GF-D8 (cell line): ENCODE measurements at places on chromosomes 7 and 10.

- no peak for DNase-seq
Observed at GRCh38 chr7:132604121-132604520, 27.9 kb upstream of the PLXNA4 start.

DNA sequence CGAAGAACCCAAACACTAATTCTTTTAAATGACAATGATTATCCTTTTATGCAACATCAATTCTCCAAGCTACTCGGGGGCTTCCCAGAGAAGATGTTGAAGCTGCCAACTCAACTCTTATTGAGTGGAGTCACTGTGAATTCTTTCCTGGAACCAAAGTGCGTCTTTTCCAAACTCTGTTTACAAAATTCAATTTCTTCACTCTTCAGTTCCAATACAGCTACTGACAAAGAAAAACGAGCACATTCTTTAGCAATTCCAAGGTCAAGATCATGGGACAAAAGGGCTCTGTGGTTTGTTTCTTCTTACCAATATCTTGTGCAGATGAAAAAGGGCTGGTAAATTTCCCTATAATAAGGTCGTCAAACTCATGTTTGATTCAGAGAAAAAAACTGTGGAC, 74.2 kb downstream of the FAS start:
- no peak for DNase-seq

- no peak for DNase-seq
Observed at GRCh38 chr10:34698979-34699378, 116.1 kb downstream of the PARD3 start.

DNA sequence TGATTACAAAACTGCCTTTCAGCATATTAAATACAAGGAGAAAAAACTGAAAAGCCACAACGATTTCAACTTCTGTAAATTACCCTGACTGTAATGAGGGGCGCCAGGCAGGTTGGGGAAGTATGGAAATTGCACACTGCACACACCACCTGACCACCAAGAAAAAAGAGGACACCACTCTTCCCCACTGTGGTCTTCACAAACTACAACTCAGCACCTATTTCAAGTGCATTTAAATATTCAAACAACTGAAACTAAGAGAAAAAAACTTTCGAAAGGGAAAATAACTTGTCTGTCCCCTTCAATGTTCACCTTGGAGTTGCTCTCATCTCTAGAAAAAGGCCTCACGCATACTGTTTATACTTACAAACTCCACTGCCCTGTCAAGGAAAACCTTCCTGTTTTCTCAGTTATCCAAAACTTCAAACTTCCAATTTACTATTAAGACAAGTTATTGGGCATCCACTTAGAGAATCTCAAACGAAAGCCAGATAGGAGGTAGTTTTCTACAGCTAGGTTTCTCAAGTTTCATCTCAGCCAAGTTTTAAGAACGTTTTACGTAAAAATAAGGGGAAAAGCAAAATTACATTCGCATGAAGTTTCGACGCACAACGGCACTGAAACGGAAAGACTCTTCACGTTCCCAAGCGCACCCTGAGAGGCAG, 1.4 kb downstream of the LARP4B start:
- DNase-seq, result peak; percentile 77

DNA sequence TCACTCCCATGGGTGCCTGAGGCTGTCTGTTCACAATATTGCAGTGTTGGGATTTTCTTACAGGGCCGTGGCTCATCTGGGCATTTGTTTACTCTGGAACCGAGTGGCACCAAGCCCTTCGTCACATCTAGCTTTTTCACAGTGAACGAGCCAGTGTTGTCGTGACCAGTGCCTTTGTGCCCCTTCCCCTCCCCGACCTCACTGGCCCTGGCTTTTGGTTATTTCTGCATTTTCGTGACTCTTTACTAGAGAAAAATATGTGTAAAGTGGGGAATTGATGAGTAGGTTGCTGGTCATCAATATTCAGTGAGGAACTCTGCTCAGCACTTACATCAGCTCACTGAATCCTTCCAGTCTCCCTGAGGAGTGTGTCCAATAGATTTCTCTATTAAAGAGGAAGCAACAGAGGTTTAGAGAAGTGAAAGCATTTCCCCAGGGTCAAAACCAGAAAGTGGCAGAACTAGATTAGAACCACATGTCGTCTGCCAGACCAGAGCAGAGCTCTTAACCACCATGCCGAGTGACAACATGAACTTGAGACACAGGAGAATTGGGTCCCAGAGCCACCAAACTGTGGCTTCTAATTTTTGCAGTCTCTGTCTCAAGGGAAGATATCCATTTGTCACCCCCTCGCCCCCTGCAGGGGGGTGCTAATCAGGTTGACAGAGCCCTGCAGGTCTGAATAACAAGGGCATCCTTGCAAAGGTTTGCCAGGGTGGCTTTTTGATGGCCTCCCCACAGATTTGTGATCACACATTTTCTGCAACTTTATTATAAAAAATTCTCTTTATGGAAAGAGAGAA, 125.3 kb downstream of the CHN2 start:
- DNase-seq, result no peak

- DNase-seq, result no peak
Observed at GRCh38 chr10:80429521-80429973, 21.2 kb downstream of the PRXL2A start.

DNA sequence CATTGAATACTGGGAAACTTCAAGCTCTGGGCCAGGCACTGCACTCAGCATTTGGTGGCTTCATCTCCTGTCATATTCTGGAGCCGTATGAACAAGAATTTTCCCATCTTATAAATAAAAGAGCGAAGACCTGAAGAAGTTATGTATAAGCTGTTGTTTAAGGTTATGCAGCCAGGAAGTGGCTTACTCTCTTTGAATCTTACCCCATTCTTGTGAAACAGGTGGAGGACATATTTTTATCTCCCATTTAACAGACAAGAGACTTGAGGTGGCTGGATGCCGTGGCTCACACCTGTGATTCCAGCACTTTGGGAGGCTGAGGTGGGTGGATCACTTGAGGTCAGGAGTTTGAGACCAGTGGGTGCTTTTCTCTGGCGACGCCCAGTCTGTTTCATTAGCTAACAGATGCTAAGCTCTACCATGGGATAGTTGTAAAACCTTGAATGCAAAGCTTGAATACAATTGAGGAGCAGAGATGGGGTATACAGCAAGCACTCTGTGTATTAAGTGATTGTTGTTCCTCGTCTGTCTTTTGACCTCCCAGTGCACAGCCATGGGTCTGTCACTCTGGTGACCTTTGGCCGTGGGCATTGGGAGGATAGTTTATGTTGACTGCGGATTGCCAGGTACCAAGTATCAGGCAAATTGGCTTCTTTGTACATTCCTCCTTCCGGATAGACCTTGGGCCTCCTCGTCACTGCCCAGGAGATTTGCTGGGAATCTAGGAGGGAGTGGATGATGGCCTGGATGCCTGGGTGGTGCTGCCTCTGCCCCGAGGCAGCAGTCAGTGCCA, 85.8 kb downstream of the GRK5 start:
- no peak for DNase-seq

DNA sequence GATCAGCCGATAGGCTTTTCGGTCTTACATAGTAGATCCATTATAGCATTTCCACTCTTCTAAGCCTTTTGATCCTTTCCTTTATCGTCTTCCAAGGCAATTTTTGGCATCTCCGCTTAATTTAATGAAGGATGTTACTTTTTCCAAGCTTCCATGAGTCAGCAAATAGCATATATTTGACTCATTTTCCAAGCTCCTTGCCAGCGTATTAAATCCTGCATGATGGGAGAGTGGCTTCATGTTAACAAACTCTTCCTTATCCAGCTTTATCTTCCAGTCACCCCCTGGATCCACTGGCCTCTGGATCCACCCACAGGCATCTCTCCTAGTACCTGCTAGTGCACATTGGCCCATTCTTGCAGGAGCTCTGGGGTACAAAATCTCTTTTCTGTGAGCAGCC, 13.0 kb downstream of the OR9A2 start:
- no peak for DNase-seq

DNA sequence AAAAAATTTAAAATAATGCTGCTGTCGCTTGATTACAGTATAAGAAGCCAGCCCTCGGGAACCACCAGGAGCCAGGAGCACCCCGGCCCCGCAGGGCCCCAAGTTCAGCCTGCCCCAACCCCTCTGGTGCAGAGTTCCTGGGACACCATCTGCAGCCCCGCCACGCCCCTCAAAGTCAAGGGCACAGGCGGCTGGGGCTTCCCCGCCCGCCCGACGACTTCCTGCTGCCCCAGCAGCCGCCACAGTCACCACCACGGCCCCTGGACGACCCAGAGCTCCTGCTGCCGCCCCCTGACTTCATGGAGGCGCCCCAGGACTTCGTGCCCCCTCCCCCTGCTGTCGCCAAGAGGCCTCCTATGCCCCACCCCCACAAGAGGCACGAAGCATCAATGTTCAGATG, 103.6 kb upstream of the PDSS1 start:
- no peak for DNase-seq

DNA sequence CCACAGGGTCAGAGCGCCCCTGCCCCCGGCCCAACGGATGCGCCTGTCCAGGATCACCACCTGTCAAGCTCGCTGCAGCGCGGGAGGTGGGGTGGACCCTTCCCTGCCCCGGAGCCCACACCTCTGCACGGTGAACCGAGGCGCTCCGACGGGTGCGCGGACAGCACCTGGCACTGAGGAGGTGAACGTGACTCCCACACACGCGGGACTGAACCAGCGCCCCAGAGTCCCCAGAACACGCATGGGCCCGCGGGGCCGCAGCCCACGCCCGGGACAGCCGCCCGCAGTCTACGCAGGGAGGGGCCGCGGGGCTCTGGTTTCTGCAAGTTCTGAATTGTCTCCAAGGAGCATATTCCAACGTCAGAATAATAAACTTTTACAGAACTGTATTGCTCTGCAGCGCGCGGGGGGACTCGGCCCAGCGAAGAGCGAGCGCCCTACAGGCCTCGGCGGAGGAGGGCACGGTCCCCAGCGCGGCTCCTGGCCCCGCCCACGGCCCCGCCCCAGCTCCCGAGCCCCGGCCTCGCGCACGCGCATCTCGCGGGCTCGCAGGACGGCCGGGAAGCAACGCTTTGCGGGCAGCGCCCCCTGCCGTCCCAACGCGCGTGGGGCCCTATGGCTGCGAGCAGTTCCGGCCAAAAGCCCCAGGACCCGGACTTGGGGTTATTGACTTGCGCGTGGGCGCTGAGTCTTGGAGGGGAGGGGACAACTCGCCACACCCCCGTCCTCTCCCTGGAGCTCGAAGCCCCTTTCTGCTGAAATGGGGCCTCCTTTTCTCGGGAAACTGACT, 29.7 kb downstream of the OAT start:
- DNase-seq, result peak; percentile 5

- DNase-seq, result no peak
Observed at GRCh38 chr7:25719190-25719896, 432.7 kb upstream of the NFE2L3 start.

DNA sequence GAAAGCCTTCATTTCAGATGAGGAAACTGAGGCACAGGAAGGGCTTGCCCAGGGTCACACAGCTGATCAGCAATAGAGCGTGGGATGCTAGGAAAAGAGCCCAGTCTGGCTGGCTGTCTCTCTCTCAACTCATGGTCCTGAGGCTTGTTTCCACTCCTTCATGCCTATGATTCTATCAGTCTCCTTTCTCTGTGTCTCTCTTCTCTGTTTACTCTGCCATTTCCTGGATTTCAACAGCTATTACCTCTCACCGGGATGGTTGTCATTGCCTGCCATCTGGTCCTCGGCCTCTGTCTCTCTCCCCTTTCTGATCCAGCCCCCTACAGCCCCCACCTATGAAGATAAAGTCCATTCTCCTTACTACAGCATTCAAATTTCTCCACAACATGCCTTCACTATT, 93.3 kb upstream of the AGBL3 start:
- no peak for DNase-seq

- DNase-seq, result no peak
Observed at GRCh38 chr7:139893999-139894398, 64.9 kb downstream of the TBXAS1 start.

DNA sequence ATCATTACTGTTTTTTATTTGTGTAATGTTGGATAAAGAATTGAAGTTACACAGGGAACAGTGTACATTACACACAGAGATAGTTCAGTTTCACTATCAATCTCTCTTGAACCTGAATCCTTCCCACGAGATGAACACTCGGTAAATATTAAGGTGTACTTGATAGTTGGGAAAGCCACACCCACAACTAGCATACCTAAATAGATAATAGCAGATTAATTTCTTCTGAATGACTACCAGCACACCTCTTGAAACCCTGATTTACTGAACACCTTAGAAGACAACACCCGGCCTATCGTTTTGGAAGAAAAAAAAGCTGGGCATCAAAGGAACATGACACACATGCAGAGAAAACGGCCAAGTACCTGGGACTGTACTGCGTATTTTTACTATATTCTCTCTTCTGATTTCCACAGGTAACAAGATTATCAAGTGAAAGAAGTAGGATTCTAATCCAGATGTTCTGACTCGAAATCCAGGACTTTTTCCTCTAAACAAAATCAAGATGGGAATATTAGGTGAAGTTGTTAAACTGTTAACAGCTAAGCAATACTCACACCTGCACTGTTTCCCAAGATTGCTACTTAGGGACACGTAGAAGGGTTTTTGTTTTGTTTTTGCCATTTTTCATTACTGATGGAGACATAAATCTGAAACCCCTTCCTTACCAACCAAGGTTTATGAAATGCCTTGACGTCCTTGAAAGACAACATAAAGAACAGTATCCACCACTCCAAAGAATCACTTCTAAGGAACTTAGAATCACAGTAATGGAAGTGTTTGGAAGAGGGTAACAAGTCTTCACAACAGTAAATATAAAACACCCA, 1.0 kb downstream of the CCDC186 start:
- no peak for DNase-seq

GRCh38 chr7:12674861-12675260, 12.6 kb upstream of the ARL4A start:
- no peak for DNase-seq

GRCh38 chr10:115103700-115104099, 10.5 kb downstream of the ATRNL1 start:
- no peak for DNase-seq

DNA sequence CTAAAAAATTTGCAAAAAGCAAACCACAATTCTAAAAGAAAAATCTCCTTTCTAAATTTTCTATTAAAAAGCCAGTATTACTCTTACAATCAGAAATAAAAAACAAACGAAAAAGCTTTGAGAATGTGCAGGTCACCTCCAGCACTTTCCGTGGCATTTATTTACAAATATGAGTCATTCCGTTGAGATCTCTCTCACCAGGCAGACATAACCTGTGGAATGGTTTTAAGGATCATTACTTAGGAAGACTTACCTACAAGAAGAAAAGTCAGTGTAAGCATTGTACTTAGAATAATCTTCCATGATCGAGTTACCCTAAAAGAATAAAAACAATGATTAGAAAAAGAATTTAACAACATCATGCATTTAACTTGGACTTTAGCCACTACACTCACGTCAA, 3.3 kb downstream of the SUN3 start:
- no peak for DNase-seq

DNA sequence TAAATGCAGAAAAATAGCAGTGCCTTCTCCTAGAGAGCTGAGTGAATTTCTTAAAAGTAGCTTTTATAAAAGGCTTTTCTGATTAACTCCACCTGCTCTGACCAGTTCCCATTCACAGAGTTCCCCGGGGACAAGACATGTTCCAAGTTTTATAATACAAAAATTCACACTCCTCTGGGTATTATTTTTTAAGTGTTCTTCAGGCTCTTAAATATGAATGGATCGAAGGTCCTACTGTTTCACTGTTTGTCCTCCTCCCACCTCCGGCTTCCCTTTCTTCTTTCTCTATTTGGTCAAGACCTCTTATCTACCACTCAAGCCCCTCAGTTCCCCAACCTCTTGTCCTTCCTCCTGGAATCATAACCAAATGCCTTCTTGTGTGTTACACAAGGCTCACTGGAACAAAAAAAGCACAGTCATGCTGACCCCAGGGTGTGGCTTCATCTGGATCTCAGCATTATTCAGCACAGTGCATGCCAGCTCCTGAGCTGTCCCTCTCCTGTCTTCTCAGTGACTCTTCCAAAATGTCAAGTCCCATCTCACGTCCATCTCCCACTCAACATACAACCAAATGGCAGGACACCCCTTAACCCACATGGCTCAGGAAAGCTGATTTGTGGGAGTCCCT, 222.4 kb downstream of the SORCS1 start:
- DNase-seq, result no peak
